ENCODE measurements at places on chromosomes 1 and 21.

DNA sequence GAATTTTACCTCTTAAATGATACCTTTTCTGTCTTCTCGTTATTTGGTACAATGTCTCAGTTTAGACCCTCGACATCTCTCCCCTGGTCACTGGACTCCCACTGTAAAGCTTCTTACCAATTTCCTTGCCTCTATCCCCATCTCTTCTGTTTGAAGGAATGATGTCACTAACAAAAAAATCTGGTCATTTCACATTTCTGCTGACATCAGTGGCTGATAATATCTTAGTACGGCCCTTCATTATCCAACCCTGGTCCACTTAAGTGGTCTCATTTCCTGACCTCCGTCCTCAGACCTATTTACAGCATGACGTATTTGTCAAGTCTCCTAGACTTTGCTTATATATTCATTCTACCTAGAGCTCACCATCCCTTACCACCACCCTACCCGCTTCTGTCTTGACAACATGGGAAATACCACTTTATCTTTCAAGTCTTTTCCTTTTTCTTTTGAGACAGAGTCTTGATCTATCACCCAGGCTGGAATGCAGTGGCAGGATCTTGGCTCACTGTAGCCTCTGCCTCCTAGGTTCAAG, 60.9 kb downstream of the C1orf21 start:
- DNase-seq, result no peak

DNA sequence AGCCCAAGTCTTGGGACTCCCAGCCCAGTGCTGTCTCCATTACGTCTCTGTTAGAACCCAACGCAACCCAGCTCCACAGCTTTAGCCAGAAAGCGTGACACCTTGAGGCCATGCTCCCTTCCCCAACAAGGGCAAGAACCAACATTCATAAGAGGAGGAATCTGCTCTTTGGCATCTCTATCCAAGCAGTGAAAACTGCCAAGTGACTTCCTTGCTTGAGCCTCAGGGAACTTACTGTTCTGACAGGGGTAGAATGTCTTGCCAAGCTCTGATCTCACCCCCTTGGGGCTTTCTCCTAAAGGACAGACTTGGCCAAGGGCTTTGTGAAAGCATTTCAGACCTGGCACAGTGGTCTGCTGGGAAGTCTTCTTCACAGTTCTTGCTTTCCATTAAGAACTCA, 56.6 kb downstream of the SYT6 start:
- DNase-seq, result no peak

DNA sequence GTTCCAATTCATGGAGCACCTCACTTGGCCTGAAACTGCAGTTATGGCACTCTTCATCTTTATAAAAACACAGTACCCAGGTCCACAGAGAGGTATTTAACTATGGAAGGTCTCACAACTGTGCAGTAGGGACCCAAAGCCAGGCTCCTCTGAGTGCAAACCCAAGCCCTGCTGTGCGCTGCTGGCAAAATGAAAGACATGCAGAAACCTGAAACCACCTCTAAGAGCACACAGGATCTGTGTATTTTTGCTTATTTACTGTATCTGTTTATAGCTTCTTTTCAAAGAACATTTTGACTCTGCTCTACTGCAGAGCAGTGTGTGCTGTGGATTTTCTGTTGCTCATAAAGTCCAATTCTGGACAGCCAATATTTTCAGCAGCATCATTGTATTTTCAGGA, 166.6 kb downstream of the DSCAM start:
- no peak for DNase-seq

GRCh38 chr1:61606448-61607312, 118.3 kb downstream of the TM2D1 start:
- DNase-seq, result no peak

GRCh38 chr1:47175227-47175934, 14.5 kb downstream of the PDZK1IP1 start:
- DNase-seq, result peak; percentile 50

DNA sequence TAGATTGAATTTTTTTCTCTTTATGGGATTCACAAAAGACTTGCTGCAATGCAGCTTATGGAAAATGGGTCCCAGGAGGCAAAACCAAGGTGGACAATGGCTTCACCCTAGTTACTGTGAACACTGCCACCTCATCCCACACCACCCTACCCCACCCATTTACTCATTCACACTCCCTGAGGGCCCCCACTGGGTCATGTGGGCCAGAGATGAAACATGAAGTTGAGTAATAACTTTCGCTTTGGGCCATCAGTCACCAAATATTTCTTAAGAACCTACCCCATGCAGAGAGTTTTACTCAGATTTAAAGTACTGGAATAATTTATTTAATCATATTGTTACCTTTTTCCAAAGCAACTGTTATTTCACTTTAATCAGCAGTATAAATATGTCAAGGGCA, 191.8 kb downstream of the TPR start:
- no peak for DNase-seq

GRCh38 chr1:48196237-48196636, 26.3 kb upstream of the SLC5A9 start:
- no peak for DNase-seq

DNA sequence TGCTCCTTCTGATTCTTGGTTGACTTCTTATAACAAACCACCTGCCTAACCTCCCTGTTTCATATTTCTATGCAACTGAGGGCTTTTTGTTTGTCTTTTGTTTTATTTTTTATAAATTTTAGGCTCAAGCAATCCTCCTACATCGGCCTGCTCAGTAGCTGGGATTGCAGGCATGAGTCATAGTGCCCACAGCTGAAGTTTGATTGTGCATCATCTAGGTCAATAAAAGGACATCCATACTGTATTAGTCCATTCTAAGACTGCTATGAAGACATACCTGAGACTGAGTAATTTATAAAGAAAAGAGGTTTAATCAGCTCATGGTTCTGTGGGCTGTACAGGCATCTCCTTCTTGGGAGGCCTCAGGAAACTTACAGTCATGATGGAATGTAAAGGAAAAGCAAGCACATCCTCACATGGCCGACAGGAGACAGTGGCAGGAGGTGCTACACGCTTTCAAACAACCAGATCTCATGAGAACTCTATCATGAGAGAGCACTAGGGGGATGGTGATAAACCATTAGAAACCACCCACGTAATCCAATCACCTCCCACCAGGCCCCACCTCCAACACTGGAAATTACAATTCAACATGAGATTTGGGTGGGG, 285.0 kb downstream of the SIPA1L2 start:
- DNase-seq, result no peak

GRCh38 chr1:43524804-43525203, 5.9 kb upstream of the PTPRF start:
- no peak for DNase-seq

DNA sequence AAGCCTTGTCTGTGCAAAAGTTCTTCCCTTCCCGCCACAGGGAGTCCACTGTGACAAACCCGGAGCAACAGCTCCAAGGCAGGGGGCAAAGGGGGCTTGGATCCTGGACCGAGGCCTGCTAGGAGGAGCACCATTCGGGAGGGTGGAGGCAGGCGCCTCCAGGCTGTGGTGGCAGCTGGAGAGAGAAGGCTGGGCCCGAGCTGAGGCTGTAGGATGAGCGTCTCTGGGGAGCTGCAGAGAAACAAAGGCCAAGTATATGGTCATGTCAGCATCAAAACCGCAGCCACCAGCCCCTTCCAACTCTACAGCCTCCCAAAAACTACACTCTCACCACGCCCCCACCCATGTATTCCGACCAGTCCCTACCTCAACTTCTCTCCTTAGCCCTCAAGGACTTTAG, 579 bp downstream of the SH3BP5L start:
- DNase-seq, result no peak

GRCh38 chr1:110187139-110187890, 22.8 kb upstream of the KCNC4 start:
- DNase-seq, result no peak

DNA sequence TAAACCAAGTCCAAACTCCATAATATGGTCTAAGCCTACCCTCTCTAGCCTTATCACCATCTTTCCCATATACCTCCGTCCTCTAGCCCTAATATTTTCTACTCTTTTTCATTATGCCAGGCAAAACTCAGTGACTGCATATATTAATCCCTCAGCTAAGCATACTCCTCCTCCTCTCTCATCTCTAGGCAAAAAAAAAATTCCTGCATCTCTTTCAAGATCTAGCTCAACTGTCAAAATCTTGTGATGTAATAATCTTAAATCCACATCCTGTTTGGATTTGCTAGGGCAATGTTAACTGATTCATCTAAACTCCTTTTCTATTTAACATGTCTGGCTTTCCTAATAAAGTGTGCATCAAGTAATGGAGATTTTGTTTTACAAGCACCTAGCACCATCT, 20.4 kb downstream of the PRPF38A start:
- DNase-seq, result no peak

DNA sequence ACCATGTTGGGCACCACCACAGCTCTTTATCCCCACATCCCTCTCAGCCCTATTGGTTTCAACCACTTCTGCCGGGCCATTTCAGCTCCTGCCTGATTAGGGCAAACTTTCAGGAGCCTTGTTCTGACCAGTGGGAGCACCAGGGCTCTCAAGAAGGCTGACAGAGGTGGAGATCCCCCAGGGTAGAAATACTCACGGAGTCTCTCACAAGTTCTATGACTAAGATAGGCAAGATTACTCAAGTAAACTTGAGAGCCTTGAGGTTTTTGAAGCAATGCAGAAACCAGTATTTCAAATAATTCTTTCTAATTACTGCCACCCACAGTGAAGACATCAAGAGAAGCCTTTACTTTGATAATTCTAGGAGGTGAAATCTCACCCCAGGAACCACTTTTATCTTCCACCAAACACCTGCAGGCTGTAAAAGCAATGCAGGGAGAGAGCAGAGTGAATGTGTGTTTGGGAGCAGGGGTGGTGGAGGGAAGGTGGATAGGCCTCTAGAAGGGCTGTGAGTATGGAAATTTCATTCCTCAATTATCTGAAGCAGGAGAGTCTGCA, 6.6 kb upstream of the PTCH2 start:
- DNase-seq, result no peak

DNA sequence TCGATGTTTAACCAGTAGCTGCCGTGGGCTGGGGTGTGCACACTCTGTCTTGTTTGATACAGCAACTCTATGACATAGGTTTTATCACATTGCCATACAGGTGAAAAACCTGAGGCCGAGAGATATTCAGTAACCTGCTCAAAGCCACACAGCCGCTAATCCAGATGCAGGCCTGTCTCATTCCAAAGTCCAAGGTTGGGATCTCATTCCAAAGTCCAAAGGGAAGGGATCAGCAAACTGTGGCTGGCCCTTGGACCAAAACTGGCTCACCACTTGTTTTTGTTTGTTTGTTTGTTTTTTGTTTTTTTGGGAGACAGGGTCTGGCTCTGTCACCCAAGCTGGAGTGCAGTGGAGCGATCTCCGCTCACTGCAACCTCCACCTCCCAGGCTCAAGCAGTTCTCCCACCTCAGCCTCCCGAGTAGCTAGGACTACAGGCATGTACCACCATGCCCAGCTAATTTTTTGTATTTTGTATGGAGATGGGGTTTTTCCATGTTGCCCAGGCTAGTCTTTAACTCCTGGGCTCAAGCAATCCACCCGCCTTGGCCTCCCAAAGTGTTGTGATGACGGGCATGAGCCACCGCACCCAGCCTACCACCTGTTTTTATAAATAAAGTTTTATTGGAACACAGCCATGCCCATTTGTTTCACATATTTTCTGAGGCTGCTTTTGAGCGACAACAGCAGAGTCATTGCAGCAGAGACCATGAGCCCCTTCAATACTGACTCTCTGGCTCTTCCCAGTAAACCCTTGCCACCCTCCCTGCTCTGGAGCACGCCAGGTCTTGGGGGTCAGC, 163.4 kb upstream of the TMEM51 start:
- no peak for DNase-seq

- DNase-seq, result no peak
Measured at GRCh38 chr1:171826973-171827372, 14.3 kb upstream of the DNM3 start.

DNA sequence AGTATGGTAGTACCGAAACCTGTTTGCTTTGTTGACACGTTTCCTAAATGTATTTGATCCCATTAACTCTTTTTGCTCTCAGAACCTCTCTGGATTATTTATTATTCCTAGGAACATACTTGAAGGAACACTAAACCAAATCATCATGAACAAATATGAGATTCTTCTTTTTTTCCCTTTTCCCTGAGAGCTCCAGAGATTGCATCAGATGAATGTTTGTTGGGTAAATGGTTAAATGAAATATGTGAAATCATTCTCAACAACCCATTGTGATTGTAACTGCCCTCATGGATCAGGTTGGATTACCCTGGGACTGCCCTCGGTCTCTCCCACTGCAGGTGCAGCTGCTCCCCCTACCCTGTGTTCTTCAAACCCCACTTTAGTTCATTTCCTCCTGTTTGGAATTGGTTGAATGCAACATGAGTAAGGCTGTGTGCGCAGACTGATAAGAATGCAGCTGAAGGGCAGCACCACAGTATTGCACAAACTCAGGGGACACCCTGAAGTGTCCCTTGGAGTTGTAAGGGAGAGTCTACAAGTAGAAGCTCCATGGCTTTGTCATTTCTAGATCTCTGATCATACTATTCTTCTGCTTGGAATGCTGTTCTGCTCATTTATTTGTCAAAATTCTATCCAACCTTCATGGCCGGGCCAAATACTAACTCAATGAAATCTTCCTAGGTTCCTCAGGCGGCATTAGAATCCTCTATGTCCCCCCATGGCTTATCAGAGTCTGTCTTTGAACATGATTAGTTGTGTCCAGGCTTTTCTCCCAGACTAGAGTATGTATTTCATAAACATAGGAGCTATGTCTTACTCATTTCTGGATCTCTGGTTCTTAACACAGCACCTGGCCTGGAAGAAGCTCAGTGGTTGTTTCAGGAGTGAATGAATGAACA, 47.1 kb upstream of the NEK2 start:
- DNase-seq, result no peak

GRCh38 chr1:44407430-44408211, 2.6 kb downstream of the RNF220 start:
- DNase-seq, result peak; percentile 6

DNA sequence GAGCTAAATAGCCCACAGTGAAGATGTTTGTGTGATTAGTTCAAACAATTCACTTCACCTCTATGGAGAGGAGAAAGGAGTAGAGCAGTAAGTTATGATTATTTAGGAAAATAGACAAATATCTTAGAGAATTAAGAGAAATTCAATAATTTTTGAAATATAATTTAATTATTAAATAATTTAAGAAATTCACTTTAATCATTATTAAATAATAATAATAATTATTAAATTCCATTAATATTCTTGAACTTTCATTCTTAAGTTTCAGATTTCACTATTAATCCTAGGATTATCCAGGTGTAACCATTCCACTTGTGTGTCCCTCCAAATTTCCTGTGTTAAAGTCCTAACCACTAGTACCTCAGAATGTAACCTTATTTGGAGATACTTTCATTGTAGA, 58.9 kb upstream of the RGS18 start:
- DNase-seq, result no peak

Data from activated naive CD4-positive, alpha-beta T cell treated with Interleukin-2 at 50 U/mL for 16 hours (primary cell).